ENCODE measurements at places on chromosomes 11 and 22.

DNA sequence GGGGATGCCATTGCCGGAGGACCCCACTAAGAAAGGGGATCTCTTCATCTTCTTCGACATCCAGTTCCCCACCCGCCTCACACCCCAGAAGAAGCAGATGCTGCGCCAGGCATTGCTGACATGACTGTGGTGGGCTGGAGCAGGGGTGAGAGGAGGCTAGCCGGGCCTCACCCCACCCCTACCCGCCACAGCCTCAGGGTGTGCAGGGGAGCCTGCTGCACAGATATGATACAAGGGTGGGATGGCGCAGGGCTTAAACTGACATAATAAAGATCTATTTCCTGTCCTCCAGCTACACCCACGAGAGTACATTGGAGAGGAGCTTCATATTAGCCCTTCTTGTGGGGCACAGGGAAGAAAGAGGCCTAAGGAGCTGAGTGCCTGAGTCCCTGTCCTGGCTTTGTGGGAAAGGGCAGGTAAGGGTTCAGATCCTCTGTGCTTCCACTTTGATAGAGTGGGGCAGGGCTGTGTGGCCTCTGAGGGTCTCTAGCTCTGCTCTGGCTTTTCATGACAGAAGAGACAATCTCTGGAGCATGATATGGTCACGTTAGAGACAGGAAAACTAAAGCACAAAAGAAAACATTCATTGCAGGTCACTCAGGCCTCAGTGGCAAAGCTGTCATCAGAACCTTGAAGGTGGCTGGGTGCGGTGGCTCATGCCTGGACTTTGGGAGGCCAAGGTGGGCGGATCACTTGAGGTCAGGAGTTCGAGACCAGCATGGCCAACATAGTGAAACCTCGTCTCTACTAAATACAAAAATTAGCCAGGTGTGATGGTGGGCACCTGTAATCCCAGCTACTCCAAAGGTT lies 12.4 kb downstream of the UCP2 start:
- DNase-seq, result no peak

DNA sequence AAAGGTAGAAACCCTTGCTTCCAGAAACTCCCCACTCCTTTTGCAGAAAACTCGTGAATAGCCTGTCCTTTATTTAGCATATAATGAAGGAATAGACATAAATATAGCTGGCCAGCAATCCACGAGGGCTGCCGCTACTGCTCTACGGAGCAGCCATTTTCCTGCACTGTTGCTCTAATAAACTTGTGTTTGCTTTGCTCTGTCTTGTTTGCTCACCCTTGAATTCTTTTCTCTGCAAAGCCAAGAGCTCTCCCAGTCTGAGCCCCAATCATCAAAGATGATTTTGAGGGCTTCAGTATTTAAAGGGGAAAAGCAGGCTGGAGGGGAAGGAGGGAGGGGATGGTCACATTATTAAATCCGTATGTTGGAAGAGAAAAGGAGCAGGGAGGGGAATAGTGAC lies 16.6 kb upstream of the CHKA start:
- no peak for DNase-seq

DNA sequence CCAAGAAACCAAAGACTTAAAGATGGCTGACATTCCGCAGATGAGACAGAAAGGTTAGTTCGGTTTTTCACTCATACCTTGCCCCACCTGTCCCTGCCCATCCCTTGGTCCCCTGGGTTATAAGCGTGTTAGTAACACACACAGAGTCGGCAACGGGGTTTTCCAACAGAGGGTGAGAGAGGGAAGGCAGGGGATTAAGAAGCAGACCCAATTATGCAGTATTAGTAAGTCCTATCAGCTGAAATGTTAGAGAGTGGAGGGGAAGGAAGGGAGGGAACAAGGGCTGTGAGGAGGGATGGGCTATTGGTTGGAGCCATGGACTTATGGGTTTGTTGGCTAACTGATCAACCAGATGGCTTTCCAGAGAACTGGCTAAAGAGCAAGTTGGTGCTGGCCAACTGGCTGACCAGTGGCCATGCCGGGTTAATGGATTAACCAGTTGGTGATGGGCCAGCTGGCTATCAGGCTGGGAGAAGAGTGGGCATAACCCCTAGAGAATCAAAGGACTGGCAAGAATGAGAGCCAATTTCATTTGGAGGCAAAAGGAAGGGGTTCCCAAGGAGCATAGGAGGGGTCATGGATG lies 45.5 kb downstream of the NRXN2 start:
- no peak for DNase-seq

DNA sequence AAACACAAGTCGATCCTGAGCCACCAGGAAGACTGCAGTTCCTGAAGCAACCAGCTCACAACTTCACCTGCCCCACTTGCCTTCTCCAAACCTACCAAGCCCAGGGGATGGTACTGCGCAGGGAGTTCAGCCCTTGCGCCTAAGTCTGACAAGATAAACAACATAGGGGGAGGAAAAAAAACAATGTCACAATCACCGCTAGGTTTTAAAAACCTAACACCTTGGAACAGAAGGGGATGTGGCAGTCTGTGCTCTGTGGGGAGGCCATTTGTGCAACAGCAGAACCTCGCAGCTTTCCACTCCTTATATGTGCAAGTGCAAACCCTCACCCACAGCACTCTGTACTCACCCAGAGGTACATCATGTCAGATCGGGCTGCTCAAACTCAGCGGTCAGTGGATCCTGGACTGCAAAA lies 134.2 kb downstream of the RBFOX2 start:
- no peak for DNase-seq

DNA sequence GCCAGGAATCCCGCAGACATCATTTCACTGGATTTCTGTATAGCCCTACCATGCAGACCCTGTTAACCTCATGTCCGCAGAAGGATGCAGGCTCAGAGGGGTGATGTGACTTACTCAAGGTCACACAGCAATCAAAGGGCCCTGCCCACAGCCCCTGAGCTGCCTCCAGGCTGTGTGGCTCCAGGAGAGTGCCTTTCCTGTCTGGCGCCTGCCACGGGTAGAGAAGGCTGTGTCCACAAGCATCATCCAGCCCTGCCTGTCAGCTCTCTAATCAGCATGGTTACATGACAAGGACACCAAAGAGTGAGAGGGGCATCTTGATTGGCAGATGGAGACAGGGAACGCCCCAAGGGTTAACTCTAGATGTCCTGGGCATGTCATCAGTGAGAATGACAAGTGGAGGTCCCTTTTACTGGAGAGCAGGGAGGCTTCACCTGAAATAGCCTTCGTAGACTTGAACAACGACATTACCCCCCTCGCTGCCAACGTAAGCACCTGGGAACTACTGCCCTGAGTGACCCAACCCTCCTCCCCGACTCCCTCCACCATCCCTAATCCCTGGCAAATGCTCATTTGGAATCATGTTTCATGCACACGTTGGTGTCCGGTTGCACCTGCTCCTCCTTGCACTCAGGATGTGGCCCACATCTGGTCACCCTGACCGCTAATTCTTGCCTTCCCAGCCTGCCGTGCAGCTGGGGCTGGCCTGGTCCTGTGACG lies 6.9 kb downstream of the FGF19 start:
- no peak for DNase-seq

DNA sequence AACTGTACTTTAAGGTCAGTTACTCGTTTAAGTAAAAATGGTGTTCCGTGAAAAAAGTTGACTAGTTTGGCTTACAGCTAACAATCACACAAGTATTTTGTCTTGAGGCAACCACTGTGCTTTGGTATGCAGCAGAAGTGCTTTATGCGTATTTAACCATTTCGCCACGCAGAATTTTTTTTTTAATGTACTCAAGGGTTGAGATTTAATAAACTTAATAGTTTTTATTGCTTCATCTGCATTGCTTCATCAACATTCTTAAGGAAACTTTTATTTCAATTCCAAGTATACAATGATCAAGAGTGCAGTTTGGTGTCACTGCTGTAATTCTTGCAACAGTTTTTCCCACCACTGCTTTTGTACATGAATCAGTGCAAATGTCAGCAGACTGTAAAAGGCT lies 66.4 kb downstream of the ZNRF3 start:
- DNase-seq, result no peak

- DNase-seq, result no peak
These were observed 105.8 kb downstream of the ARHGAP20 start for GRCh38 chr11:110606415-110606814.

DNA sequence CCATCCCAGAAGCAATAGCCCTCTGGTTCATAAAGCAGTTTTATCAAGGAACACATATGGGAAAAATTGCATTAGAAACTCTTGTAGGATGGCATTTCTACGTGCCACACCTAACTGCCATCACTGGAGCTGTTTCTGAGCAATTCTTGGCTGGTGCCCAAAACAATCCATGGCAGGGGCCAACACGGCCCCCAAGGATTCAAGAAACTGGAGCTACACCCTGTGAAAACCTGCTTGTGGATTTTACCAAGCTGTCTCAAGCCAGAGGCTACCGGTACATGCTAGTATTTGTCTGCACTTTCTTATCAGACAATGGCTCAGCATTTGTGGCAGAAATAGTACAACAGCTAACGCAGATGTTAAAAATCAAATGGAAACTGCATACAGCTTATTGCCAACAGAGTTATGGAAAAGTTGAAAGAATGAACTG lies 42.4 kb upstream of the GLYAT start:
- no peak for DNase-seq

DNA sequence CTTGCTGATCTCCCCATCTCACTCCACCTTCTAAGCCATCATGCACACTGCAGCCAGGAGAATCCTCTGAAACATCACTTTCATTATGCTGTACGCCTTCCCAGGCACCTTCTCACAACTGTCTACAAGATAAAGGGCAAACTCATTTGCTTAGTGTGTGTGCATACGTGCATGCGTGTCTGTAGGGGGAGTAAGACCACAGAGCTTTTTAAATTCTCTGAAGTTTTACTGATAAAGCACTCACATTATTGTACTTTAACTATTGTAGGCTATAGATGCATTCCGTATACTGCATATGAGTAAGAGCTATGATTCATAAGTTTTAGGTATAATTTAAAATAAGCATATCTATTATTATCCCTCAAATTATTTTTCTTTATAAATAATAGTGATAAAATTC lies 15.3 kb upstream of the ANKK1 start:
- DNase-seq, result no peak

- DNase-seq, result no peak
These were observed 9.9 kb downstream of the SLC43A3 start for GRCh38 chr11:57417056-57417455.

Data from stimulated activated CD4-positive, alpha-beta T cell treated with anti-CD3 and anti-CD28 coated beads, Interleukin-15, amount 100 ng/mL, for 24 hours (primary cell).